ENCODE measurements at places on chromosomes 12 and 14.

- no peak for DNase-seq
These were observed 5.0 kb upstream of the NEDD1 start for GRCh38 chr12:96902076-96902475.

DNA sequence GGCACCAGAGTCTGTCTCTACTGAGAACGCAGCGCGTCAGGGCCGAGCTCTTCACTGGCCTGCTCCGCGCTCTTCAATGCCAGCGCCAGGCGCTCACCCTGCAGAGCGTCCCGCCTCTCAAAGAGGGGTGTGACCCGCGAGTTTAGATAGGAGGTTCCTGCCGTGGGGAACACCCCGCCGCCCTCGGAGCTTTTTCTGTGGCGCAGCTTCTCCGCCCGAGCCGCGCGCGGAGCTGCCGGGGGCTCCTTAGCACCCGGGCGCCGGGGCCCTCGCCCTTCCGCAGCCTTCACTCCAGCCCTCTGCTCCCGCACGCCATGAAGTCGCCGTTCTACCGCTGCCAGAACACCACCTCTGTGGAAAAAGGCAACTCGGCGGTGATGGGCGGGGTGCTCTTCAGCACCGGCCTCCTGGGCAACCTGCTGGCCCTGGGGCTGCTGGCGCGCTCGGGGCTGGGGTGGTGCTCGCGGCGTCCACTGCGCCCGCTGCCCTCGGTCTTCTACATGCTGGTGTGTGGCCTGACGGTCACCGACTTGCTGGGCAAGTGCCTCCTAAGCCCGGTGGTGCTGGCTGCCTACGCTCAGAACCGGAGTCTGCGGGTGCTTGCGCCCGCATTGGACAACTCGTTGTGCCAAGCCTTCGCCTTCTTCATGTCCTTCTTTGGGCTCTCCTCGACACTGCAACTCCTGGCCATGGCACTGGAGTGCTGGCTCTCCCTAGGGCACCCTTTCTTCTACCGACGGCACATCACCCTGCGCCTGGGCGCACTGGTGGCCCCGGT is at the start of gene PTGDR:
TSS of gene PTGDR (plus strand) at position 198 of the 778 bp plus-strand sequence. CDS start at position 315, 117 bp downstream.
- no peak for DNase-seq

GRCh38 chr12:84218406-84218805 is 694.2 kb downstream of the SLC6A15 start:
- DNase-seq, result no peak

DNA sequence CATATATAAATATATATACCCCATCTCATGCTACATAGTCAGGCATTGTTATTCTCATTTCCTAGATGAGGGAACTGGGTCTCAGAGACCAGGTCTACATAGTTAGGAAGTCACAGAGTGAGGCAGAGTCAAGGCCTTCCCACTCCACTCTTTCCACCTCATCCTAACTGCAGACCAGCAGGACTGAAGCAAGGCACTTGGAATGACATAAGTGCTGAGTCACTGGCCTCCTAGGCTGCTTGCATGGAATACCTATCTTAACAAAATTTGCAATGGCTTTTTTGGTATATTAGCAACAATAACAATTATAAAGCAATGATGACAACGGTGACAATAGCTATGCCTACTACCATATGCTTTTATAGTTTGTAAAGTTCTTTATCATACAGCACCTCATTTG is 5.4 kb upstream of the ANO4 start:
- no peak for DNase-seq

DNA sequence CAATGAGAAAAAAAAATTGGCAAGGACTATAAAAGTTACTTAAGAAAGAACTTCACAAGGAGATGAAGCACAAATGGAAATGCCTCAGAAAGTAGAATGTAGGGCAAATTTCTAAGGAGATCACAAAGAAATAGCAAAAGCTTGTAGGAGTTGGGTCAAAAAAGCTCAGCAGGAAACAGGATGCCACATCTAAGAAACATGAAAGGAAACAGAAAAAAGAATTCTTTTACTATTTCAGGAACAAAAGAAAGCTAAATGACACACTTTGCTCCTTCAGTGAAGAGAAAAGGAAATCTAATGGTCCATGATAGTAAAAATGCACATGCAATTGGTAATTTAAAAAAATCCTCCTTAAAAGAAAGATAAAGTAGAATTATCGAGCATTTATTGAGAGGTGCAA is 452.1 kb upstream of the GARIN6 start:
- no peak for DNase-seq

DNA sequence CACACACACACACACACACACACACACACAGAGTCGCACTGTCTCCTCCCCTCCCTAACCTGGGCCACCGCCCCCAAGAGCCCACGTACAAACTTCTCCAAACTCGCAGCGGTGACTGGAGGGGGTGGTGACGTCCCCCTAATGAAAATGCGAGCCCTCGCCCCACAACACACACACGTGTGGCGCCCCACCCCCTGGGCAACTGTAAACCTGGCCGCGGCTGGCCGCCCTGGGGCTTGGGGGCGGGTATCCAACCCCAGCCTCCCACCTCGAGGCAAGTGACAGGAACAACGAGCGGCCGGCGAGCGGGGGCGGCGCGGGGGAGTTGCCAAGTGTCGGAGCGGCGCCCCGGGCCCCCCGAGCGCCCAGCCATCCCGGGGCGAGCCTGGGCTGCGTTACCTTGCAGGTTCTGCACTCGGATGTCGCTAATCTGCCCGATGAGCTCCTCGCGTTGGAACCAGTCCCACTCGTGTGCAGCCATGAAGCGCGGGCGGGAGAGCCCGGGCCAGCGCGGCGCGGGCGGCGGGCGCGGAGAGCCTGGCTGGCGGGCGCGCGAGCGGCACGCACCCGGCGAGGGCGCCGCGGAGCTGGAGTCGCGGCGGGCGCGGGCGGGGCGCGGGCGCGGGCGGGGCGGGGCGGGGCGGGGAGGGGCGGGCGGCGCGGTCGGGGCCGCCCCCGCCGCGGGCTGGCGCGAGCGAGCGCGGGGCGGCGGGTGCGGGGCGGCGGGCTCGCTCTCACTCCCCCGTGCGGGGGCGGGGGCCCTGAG is at the start of gene CLMN:
TSS of gene CLMN (minus strand) at position 597 of the 766 bp plus-strand sequence. CDS start at position 481, 116 bp downstream.
- DNase-seq, result no peak

DNA sequence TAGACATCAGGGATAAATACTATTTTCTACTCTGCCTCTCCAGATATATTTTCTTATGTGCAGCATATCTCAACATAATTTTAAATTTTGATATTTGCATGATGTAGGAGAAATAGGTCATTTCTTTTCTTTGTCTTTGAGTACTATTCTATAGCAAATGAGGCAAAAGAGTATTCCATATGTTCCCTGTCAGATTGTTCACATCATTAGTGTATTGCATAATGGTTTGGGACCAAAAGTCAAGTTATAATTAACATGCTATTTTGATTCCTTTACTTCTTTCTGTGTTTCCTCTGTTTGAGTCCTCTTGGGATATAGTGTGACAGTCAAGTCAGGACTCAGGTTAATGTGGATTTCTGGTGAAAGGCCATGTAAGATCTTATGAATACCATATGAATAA is 864.6 kb upstream of the FBXO33 start:
- DNase-seq, result no peak

- no peak for DNase-seq
These were observed 27.5 kb upstream of the CDKN3 start for GRCh38 chr14:54369343-54369742.

DNA sequence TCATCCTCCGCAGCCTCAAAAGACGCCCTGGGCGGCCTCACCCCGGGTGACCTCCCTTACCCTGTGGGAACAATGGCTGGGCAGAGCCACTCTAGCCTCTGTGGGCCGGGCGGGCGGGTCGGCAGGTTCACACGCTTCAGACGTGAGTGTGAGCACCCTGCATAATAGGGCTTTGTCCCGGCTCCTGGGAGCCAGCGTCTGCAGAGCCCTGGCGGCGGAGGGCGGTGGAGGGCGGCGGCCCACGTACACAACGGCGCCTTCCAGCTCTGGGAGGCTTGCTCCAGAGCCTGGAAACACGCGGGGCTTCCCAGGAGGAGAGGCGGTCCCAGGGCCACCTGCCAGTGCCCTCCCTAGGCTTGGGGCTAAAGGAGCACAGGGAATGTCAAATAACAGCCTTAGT is 205.6 kb downstream of the BCL11B start:
- no peak for DNase-seq

DNA sequence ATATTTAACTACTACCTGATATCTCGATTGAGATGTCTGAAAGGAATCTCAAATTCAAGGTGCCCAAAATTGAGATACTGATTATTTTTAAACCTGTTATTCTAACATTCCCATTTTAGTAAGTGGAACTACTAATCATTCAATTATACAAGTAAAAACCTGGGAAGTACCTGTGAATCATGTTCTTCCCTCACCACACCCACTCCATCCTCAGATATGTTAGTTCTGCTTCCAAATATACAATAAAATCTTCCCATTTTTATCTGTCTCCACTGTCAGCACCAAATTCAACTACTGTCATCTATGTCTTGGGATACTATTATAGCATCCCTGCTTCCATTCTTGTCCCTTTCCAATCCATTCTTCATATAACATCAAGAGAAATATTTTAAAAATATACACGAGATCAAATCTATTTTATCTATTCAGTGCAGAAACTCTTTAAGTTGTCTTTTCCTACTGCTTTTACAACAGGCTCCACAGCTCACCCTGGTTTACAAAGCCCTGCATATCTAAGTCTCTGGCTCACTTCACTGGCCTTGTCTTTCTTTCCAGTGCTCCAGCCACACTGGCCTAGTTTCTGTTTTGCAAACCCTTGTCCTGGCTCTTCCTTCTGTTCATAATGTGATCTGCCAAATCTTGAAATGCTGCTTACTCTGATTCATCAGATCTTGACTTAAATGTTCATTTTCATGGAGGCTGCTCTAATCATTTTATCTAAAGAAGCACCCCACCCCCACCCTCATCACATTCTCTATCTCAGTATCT is 122.3 kb downstream of the PTPRR start:
- no peak for DNase-seq

GRCh38 chr12:108709697-108710096 is 21.6 kb downstream of the CORO1C start:
- no peak for DNase-seq

DNA sequence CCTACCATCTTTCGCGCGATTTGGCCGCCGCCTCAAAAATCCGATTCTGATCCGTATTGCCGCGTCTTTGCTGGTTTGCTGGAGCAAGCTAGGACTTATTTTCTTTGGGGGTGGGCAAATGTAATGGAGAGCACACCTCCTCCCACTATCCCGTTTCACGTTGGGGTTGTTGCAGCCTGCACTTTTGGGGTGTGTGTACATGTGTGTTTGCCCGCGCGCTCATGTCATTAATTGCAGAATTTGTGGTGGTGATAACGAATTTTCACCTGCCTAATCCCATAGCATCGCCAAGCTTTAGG is 657 bp downstream of the METAP2 start:
- no peak for DNase-seq

DNA sequence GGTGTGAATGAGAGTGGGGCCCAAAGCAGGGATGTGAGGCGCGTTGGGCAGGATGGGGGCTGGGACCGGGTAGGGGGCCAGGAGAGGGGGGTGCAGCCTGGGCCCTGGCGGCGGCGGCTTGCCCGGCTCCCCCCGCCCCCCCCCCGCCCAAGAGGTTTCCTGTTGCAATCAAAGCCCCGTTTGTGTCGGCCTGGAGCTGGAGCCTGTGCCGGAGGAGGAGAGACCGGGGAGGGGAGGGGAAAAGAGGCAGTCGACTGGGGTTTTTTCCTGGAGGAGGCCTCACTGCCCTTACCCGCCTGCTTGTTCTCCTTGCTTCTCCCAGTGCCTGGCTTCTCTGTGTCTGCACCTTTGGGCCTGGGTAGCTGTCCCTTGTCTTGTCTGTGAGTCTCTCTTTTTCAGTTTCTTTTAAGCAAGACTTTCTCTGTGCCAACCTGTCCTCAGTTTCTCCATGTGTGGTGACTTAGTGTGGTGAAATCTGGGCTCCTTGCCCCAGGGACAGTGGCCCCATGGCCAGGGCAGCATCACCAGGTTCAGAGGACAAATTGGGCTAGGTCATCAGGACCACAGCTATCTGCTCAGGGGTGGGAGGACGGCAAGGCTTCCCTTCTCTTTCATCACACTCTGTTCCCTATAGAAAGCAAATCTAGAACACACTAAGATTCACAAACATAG is 8.5 kb downstream of the RARG start:
- no peak for DNase-seq

DNA sequence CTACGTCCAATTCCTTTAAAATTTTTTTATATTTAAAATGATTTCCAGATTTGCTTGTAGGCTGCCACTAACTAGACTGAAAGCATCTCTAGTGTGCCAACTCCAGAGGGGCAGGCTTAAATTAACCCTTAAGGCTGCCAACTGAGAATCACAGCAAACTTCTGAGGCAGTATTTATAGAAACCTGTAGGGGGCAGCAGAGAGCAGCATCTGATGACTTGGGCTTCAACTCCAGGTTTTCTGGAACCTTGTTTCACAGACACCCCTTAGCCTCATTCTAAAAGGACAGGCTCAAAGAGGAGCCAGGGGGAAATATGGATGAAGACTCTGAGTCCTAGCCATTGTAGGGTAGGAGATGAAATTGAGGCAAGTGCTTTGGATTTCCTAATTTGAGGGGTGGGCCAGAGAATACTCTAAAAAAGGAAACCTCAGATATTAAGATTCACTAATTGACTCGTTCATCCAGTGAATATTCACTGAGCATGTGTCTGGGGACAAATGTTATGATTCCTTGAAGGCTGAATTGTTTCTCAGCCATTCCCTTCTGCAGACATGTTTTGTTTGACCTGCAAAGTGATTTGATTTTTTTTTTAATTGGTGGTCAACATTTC is 63.3 kb upstream of the HSPB8 start:
- peak; percentile 12 for DNase-seq

GRCh38 chr14:26200687-26201086 is 397.1 kb downstream of the NOVA1 start:
- DNase-seq, result peak; percentile 16

GRCh38 chr14:53953002-53953827 is 3.4 kb downstream of the BMP4 start:
- peak; percentile 78 for DNase-seq

- DNase-seq, result no peak
These were observed 944 bp upstream of the DHRS7 start for GRCh38 chr14:60166142-60166541.

GRCh38 chr14:103707329-103708263 is 7.7 kb downstream of the XRCC3 start:
- no peak for DNase-seq

GRCh38 chr14:30005114-30005808 is 77.6 kb upstream of the PRKD1 start:
- DNase-seq, result peak; percentile 66

- DNase-seq, result peak; percentile 25
These were observed 31.2 kb downstream of the CCDC59 start for GRCh38 chr12:82326905-82327503.

DNA sequence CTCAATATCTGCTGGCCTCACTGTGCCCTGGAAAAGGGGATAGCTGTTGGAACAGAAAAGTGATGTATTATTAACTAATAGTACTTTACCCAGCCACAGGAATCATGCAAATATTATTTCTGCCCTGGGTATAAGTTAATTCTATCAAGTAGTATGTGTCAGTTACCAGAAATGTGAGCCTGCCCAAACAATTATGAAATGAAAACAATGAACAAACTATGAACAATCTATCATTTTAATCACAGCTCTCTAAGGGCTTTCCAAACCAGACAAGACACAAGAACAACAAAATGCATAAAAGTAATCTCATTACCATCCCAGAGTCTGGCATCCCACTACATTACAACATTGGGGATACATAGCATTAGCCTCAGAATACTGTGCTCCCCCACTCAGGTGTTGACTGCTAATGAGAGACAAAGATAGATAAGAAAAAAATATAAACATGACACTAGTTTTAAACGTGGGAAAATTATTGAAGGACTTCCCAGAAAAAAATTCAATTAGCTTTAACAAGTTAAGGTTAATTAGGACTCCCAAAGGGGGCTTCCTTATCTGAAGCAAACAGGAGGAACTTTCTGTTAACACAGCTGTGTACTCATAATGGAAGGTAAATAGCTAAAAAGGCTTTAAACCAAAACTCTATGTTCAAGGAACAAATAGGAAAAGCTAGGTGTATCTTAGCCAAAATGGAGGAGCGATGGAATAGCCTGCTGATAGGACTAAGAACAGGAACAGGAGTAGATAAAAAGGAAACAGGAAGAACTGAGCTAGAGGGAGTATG is 3.3 kb downstream of the DCAF5 start:
- DNase-seq, result peak; percentile 11
